ENCODE measurements at places on chromosomes 5 and 9.

DNA sequence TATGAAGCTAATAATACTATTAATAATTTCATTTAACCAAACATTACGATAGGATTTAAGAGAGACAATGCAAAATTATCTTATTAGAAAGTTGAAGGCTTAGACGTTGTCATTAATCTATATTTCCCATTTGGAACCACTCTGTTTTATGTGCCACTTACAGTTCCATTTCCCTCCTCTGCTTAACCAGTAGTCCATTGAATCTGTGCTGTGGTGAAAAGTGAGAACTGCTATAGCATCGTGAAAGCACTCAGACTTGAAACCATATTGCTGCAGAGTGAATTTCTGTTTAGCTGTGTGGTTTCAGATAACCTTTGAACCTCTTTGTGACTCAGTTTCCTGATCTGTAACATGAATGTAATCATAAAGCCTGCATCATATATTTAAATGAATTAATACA is 2304.5 kb downstream of the MAT2B start:
- no peak for DNase-seq

DNA sequence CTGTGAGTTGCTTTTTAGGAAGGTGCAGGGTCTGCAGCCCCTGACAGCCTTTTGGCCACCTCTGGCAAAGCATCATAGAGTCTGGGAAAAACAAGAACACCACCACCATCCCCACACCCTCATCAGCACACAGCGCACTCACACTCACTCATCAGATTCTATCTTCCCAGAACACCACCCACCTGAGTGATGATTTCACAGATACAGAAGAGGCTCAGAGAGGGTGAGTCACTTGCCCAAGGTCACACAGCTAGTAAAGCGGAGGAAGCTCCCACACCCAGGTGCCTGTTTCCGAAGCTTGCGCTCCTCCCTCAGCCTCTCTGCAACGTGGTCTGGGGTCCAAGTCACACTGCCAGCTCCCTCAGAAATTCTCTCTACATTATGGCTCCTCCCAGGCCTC is 41.8 kb upstream of the HRH2 start:
- DNase-seq = no peak

DNA sequence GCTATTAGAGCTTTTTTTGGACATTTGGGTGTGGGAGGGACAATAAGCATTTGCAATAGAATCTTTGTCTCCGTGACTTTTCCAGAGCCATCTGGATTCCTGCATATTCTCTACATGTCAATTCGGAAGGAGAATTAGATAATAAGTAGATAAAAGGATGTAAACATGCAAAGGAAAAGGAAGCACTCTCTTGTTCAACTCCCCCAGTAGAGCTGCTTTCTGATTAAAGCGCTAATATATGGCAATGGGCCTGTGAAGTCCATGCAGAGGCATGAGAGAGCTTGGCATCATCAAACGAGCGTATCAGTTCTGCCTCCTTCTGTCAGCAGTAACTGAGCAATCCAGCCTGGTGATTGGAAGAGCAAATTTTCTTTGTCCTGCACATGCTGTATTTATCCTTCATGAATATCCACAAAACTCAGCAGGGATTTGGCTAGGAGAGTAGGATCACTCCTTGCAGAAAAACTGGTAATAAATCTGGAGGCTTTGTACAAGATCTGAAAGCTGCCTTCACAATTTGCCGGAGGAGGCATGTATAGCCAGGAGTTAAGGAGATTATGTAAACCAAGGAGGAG is 1752.9 kb downstream of the MAT2B start:
- no peak for DNase-seq

DNA sequence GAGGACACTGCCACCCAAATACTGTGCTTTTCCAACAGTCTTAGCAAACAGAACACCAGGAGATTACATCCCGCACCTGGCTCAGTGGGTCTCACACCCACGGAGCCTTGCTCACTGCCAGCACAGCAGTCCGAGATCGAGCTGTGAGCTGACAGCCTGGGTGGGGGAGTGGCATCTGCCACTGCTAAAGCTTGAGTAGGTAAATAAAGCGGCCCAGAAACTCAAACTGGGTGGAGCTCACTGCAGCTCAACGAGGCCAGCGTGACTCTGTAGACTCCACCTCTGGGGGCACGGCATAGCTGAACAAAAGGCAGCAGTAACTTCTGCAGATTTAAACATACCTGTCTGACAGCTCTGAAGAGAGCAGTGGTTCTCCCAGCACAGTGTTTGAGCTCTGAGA is 28.8 kb downstream of the EPB41L4A start:
- DNase-seq = no peak

GRCh38 chr9:129108805-129109536 is 1.6 kb downstream of the CRAT start:
- peak; percentile 8 for DNase-seq

DNA sequence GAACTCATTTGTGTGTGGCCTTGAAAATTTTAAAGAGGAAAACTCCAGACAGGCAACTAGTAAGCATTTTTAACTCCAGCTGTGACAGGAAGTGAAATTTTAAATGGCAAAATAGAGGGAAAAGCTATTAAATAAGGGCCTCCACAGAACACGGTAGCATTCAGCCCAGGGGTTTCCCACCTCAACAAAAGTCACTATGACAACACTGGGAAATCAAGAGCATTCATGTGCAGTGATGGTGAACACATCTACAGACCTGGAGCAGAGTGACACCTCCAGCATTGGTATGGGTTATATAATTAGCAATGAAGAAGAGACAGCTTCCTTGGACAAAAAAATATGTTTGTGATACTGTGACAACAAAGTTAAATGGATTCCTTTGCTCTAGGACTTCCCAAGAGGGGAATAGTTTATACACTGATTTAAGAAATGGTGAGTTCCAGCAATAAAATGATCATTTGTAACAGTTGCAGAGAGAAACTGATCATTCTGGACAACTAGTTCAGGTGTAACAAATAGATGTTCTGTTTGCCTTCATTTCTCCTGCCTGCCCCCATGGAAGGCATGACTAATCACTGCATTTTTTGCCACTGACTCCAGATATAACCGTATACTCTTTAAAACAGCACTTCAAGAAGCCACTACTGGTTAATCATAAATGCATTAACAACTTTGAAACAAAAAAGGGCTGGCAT is 93.3 kb upstream of the SLC44A1 start:
- no peak for DNase-seq

- no peak for DNase-seq
These were observed 61.9 kb upstream of the MEGF10 start for GRCh38 chr5:127228540-127229184.

DNA sequence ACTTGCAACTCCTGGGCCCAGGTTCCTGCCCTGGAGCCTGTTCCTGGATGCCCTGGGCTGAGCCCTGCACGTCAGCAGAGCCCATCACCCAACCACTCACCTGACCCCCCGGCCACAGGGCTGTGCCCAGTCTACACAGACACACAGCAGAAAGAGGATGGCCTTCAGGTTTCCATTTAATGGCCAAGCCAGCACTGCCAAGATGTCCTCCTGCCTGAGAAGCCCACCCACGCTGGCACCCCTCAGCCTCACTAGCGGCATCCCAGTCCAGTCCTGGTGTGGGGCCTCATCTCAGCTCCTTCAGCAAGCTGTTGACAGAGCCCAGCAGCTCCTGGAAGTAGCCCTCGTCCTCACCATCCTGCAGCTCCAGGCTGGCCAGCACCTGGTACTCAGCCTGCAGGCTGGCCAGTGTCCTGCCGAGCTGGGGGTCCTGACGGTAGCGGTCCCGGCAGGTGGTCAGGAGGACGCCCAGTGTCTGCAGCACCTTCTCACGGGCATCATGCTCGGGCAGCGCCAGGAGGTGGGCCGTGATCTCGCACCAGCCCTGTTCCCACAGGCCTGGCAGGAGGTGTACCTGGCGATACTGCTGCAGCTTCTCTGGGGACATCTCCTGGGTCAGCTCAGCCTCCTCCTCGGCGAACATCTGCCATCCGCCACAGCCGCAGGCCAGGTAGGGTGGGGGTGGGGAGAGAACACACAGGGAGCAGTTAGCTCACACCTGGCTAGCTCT is 71.9 kb upstream of the LRRTM2 start:
- no peak for DNase-seq

GRCh38 chr9:20209391-20210340 is 412.6 kb downstream of the MLLT3 start:
- DNase-seq = no peak

DNA sequence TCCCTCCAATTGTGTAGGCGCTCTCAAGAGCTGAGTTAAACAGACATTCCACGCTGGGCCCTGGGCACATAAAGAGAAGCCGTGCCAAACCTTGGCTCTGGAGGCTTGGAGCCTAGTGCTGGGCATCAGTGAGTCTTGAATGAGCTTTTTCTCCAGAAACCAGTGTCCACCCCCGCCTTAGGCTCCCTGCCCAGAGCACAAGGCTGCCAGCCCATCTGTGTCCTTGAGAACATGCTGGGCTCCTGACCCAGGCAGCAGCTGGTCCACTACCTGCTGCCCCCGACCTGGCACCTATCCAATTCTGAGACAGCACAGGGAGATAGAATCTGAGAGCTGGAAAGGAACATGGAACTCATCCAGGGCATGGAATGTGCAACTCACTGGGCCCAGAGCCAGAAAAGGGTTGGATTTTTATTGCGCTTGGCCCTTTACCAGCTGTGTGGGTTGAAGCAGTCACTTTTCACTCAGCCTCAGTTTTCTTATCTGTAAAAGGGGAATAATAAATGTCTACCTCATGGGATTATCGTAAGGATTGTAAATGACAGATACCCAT is 92.4 kb upstream of the CPLX2 start:
- peak; percentile 79 for DNase-seq

DNA sequence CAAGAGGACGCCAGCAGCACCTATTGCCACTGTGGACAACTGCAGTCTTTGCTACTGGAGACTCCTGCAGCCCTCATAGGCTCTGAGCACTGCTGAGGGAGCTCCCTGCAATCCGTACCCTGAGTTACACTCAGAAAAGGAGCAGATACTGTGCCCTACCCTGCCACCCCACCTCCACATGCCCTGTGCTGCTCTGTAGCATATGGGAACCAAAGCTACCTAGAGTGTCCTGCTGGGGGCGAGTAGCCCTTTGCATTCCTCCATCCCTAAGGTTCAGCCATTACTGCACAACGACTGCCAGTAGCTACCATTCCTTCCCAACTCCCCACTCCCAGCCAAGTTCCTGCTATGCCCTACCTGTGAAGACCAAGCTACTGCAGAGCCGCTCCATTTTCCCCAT is 90.2 kb upstream of the SNCAIP start:
- no peak for DNase-seq

DNA sequence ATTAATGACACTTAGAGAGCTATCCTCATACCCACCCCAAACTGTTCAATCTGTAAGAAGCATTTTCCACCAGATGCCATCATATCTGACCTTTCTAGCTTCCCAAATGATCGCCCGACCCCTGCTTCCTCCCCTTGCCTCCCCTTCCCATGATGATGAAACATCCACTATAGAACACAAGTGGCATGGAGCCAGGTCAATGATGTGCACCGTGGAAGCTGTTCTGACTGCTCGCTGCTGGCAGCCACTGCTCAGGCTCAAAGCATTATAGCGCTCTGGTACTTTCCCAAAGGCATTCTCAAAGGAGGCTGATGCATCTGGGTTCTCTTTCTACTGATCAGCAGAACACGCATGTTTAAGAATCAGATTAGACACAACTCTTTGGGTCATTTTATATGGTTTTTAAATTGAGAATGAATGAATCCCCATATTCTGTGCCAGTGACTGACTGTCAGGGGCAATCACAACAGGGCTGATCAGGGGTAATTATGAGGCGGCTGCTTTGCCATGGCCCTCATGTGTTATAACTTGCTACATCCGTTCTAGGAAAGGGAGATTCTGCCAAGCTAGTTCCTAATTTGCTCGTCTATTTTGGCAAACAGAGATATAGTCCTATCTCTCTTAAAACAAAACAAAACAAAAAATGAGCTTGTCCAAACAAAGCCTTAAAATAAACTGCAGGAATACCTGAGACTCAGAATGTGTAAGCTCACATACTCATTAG is 343.7 kb downstream of the ENC1 start:
- DNase-seq = peak; percentile 28

DNA sequence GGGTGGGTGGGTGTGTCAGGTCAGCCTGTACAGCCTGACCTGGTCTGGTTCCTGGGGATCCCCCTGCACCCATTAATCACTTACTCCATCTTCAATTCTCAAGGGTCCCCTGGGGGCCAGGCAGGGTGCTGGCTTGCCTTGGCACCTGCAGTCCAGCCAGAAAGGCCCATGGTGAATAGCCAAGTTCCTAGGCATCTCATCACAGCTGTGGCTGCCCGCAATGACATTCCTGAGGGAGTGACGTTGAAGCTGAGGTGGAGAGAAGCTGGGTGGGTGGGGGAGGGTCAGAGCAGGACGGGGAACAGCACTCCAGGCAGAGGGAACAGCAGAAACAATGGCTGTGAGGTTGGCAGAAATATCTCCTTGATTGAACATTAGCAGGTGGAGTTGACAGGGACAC is 10.6 kb downstream of the HMCN2 start:
- no peak for DNase-seq

GRCh38 chr5:139082813-139083498 is 115.2 kb downstream of the SIL1 start:
- peak; percentile 45 for DNase-seq

GRCh38 chr9:123157221-123157620 is 111.2 kb downstream of the STRBP start:
- no peak for DNase-seq

DNA sequence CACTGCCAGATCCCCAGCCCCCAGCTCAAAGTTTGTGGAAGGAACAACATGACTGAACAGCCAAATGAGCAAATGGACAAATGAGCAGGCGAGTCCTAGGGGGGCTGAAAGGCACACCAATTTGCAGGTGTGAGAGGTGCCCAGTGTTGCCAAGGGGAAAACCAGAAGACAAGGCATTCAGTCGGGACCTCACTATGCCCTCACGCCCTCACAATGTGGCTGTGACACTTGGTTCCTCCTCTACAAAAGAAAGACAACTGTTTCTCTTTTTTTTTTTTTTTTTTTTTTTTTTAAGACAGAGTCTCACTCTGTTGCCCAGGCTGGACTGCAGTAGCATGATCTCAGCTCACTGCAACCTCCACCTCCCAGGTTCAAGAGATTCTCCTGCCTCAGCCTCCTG is 28.0 kb downstream of the TNIP1 start:
- no peak for DNase-seq

DNA sequence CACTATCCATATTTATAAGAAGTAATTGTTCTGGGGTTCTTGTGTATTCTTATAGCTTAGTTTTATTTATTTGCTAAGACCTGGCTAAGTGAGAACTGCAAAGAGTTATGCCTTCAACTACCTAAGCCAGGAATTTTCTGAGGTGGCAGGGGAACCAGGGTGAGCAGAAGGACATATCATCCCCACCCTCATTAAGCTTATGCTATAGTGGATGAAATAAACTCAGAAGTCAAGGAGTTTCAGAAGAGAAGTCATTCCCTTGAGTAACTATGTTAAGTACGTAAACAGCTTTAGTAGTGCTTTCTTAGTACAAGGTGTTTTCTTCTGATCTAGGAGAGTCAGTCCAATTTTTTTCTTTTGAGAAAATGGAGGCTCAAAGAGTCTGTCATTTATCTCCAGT is 41.7 kb downstream of the STK32A start:
- no peak for DNase-seq

GRCh38 chr9:87824216-87824875 is 58.3 kb upstream of the SPATA31E1 start:
- DNase-seq = no peak

- DNase-seq = peak; percentile 78
These were observed 14.6 kb upstream of the PPP2CA start for GRCh38 chr5:134240421-134240962.

All from NCI-H2081 (cell line).